ENCODE measurements at places on chromosomes 1 and 21.

DNA sequence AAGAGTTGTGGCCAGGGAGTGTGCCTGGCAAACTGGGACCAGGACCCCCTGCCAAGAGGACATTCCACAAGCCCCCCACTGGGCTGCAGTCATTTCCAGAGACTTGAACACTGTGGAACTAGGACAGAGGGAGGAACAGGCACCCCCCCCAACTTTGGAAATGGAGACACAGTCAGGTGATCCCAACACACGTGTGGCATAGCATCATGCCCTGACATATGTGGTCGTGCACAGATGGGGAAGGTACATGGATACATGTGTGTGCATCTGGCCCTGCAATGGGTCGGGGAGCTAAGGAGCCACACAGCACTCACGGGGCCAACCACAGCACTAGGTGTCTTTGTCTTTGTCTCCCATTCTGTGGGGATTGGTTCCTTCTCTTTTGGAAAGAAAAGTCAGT is 6.6 kb upstream of the TFF3 start:
- no peak for DNase-seq

- peak; percentile 18 for DNase-seq
Measured at GRCh38 chr1:201309416-201309815, 26.1 kb downstream of the PKP1 start.

GRCh38 chr1:30870656-30871055 is 37.9 kb downstream of the SDC3 start:
- DNase-seq: no peak

- no peak for DNase-seq
Measured at GRCh38 chr21:32197896-32198295, 81.0 kb downstream of the MIS18A start.

- DNase-seq: no peak
Measured at GRCh38 chr1:23589585-23589986, 30.3 kb upstream of the ID3 start.

- DNase-seq: peak; percentile 58
Measured at GRCh38 chr1:170730438-170730837, 66.5 kb downstream of the PRRX1 start.

DNA sequence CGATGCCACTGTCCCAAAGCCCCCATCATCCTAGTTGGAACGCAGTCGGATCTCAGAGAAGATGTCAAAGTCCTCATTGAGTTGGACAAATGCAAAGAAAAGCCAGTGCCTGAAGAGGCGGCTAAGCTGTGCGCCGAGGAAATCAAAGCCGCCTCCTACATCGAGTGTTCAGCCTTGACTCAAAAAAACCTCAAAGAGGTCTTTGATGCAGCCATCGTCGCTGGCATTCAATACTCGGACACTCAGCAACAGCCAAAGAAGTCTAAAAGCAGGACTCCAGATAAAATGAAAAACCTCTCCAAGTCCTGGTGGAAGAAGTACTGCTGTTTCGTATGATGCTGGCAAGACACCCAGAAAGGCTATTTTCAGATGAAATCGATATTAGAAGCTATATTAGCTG is 8.1 kb downstream of the RHOU start:
- no peak for DNase-seq

- DNase-seq: no peak
Measured at GRCh38 chr1:47223921-47224675, 7.9 kb downstream of the TAL1 start.

DNA sequence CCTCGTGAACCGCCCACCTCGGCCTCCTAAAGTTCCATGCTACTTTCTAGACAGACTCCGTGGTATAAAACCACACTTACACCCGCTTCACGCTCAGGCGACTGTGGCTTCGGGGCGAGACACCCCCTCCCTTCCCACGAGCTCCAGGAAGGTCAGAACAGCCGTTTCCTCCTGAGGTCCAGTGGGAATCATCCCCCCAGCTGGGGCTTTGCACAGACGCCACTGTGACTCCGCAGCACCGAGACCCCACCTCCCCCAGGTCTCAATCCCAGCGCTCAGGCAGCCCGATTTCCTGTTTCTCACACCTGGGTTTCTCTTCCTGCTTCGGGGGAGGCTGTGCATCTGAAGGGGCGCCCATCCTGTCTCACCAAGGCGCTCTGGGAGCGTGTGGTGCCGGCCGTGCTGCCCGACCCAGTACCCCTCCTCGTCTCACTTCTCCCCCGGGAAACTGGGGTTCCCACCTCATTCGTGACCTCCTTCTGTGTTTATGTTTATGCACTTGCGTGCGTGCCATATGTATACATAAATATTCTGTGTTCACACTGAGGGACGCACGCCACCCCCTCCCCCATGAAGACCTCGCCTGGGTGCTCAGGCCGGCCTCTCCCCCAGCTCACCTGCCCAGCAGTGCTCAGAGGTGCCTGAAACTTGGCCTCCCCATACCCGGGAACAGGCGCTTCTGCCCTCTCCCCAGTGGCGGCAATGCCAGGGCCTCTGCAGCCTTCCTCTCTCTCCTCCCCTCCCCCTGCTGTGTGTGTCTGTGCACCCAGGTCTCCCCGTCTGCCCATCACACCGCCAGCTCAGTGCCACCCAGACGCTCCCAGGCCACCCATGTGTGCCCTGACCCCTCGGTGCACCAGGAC is 14.6 kb downstream of the SLC35E2B start:
- DNase-seq: no peak

All from fibroblast of villous mesenchyme (primary cell).